ENCODE measurements at places on chromosomes 5 and 9.

- no peak for DNase-seq
These were observed 15.1 kb upstream of the POMT1 start for GRCh38 chr9:131487621-131488031.

DNA sequence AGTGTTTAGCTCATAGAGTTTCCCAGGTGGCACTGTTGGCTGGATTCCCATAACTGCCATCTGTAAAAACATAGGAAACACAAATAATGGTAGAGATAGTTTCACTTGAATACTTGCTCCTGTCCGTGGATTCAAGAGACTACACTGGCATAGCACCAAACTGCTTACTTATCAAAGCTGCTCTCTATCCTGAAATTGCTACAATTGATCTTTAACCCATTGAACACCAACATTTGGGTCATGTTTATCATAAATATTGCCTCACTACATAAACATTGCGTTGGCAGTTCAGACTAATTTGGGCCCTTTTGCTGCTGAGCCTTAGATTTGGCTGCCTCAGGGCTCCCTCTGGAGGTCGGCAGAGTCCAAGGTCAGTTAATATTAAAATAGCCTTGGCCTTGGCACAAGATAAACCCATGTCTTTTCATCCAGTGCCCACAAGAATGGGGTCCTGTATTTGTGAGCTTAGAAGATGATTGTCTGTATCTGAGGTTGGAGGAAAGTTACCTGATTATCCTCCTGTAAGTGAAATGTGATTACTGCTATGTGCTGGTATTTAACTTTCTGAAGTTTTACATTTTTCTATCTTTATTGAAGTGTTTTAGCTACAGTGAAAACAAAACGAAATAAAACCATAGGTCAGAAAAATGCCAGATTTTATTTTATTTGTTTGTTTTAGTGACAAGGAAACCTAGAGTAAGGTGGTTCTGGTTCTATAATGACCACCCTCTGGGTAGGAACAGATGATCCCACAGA is 4.0 kb upstream of the RANBP3L start:
- peak; percentile 33 for DNase-seq

DNA sequence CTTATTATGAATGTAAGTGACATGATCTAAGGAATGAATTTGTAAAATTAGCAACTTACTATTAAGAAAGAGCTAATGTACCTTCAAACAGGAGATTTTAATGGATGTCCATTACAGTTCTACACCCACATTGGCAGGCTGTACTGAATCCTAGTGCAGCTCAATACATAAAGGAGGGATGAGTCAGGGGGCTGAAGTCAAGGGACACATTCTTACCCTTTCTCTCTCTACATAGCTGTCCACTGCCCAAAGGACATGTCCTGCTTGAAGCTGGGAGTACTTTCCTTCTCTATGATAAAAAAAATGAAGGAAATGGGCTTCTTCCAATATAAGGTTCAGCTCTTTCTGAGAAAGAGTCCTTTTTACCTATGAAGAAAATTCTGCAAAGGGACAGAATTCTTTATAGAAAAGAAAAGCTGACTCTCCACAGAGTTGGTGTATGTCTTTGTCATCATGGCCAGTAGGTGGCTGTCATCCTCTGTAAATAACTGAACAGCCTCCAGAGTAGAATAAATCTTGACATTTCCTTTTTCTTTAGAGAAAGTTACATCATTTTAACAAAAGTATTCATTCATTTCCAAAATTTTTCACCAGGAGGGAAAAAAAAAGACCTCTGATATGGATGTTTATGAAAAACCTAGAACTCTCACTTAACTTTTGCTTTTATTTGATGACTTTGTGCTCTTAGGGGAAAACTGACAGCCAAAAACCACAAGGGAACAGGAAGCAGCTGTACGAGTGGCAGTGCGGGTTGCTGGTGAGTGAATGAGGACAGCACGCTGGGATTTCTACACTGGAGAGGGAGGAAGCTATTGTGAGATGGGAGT is 13.1 kb upstream of the IFNA14 start:
- DNase-seq: no peak

DNA sequence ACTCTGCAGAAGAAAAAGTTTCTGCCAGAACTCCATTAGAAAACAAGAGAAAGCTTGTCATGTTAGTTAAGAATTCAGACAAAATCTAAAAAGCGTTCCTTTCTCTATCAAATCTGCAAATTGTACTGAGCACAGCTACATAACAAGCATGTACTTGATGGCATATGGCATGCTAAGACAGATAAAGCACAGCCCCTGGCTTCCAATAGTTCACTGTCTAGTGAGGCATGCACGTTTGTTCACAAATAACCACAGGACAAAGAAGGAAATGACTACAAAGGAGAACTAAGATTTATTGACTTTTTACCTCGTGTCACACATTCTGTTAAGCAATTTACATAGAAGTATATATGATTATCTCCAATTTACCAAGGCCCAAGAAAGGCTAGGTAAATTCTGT is 518.2 kb upstream of the TLE4 start:
- DNase-seq: no peak

- no peak for DNase-seq
These were observed 14.0 kb upstream of the GSN start for GRCh38 chr9:121253821-121254501.

DNA sequence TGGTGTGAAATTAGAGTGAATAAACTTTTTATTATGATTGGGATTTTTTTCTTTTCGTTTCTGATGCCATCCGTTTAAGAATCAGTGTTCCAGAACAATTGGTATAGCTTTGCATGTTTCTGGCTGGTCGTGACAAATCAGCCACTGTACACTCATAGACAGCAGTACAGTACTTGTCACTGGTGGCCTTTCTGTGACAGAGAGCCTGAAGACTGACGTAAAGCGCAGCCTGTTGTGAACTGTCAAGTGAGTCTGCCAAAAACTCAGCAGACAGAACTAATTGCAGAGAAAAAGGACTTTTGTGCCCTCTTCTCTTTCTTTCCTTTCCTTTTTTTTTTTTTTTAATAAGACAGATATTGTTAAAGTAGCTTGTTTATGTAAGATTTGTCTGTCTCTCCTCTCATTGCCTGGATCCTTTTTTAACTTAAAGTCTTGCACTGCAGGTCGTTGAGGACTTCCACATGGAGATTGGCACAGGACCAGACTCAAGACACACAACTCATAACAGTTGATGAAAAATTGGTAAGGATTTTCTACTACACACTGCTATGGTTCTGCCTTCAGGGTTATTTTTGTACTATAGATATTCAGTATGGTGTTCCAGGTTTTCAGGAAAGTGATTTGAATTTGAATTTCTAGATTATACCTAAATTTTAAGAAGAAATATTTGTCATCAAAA is 42.7 kb downstream of the NDUFS4 start:
- no peak for DNase-seq

DNA sequence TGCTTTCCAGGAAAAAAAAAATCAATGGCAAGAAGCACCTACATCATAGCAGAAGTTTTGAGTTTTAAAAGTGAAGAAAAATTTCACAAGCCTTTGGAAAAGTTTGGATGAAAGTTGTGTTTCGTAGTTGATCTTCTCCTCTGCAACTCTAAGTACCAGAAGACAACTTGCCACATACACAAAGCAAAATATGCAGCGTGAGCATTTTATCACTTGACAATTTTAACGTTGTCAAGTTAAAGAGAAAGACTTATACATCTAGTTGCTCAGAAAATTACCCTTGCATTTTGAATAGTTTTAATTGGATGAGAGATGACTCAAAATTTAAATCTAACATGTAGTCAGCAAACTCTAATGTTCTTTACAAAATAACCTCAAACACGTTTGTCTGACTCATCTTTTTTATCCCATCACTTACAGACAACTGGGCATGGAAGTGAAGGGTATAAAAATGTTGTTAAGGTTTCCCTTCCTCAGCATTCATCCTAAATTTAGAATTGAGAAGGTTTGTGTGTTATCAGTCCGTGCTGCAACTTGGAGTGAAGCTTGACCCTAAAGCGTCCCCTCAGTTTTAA is 213.4 kb downstream of the MARCHF11 start:
- DNase-seq: no peak

- no peak for DNase-seq
These were observed 15.6 kb upstream of the TUT7 start for GRCh38 chr9:86369810-86370209.

GRCh38 chr5:61919920-61920319 is 386.1 kb upstream of the KIF2A start:
- no peak for DNase-seq

DNA sequence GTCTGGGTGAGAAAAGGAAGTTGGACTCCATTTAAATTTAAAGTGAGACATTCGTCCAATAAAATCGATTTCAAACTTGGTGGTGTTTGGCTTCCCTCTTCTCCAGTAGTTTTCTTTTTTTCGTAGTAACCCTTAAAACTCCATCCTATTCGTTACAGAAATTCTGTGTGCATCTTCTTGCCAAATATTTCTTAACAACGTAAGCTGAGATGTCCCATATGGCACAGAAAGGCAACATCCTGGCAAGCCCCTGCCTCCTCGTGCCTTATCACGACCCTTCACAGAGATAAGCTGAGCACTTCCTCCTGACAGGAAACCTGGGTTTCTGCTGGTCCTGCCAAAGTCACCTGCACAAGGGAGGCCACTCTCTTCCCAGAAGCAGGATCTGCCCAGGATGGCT is 11.8 kb upstream of the ADAMTS2 start:
- no peak for DNase-seq

DNA sequence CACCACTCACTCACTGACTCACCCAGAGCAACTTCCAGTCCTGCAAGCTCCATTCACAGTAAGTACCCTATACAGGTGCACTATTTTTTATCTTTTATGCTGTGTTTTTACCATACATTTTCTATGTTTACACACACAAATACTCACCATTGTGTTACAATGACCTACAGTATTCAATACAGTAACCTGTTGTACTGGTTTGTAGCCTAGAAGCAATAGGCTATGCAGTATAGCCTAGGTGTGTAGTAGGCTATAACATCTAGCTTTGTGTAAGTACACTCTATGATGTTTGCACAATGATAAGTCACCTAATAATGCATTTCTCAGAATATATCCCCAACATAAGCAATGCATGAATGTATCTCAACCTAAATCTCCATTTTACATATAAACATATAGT is 541.1 kb downstream of the NR2F1-AS1 start:
- no peak for DNase-seq

GRCh38 chr9:116641292-116642059 is 45.6 kb upstream of the TRIM32 start:
- DNase-seq: no peak
